ENCODE measurements at places on chromosomes 1 and 21.

GRCh38 chr1:94358630-94359599, 59.3 kb upstream of the ABCD3 start:
- DNase-seq = no peak

DNA sequence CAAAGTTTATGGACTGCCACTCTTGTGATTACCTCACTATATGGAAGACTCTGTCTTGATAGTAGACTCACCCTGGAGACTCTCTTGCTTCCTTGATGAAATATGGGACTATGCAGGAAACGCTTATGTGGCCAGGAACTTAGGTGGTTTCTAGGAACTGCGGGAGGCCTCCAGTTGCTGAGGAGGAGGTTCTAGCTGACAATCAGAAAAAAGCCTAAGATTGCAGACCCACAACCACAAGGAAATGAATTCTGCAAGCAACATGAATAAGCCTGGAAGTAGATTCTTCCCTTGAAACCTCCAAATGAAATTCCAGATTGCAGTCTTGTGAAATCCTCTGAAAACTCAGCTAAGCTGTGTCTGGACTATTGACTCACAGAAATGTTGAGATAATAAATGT, 88.9 kb upstream of the COL11A1 start:
- no peak for DNase-seq

DNA sequence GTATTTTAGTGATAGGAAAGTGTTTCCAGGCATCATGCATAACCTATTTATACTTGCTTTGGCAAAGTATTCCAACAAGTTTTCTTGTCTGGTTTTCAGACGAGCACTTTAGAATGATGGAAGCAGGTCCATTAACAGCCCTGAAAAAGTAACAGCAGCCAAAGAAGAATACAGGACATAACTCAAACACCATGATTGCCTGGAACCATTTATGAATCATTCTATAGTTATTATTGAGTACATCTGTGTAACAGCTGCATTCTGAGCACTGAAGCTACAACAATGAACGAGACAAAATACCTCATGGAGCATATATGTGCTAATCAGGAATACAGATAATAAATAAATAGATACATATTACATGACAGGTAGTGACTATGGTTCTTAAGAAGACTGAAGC, 12.6 kb downstream of the IL10RB start:
- DNase-seq = no peak

- DNase-seq = no peak
Observed at GRCh38 chr1:63701187-63701586, 72.6 kb upstream of the ROR1 start.

GRCh38 chr1:6612641-6613360, 730 bp upstream of the PHF13 start:
- peak; percentile 12 for DNase-seq

DNA sequence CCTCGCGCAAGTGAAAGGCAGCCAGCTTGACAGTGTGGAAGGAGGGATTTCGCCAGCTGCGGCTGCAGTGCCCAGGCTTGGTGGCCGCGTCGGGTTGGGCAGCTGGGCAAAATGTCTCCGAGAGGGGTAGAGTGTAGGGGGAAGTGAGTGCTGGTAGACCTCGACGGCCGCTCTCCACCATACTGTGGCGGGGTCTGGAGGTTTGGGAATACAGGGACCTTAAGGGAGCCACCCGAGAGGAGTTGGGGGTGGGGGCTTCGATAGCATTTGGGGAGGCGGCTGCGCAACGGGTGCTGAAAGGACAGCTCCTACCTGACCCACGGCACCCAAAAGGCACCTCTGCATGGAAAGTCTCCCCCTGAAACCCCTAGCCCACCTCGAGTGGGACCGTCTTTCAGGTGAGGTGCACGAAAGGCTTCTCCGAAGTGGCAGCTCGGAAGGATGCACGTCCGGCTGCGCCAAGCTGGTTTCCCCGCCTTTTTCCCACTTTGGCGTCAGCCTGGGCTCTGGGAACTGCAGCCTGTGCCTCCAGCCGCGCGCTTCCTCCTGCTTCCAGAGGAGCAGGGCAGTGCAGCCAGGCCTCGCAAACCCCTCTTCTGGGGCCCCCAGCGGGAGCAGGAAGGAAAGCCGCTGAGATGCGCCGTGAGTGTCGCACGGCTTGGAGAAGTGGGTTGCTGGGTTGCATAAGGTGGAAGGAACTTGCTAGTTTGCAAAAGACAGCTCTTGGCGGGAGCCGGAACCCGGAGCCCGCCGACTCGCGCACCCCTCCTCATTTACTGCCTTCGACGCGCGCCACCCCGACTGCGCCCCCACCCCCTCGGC, 531 bp upstream of the HMGN2 start:
- DNase-seq = peak; percentile 73

DNA sequence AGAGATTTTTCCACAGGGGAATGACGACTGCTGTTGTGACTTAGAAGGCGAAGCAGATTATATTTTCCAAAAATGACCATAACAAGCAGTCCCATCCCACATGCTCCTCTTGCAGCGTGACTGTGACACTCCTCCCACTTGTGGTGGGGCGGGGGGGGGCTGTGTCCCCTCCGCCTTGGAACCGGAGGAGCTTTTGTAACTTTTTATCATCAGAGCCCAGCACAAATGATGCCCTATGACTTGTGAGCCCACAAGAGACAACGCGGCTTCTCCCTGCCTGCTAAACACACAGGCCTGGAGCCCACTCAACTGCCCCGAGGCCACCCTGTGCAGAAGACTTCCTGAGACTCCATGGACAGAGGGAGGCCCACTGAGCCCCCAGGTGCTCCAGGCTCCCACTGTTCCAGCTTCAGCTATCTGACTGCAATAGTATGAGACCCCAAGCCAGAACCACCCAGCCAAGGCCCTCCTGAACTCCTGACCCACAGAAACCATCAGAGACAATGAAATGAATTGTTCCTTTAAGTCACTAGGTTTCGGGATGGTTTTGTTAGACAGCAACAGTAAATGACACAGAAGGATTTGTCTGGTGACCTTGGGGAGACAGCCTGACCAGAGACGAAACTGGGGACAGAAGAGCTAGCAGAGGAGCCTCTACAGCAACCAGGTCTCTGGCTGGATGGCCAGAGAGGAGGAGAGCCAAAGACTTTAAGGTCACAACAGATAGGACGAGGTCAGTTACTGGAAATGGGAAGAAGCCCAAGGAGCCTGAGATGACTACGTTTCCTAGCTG, 58.8 kb downstream of the CAPZB start:
- no peak for DNase-seq

- DNase-seq = peak; percentile 17
Observed at GRCh38 chr1:9721606-9722377, 70.3 kb downstream of the PIK3CD start.

DNA sequence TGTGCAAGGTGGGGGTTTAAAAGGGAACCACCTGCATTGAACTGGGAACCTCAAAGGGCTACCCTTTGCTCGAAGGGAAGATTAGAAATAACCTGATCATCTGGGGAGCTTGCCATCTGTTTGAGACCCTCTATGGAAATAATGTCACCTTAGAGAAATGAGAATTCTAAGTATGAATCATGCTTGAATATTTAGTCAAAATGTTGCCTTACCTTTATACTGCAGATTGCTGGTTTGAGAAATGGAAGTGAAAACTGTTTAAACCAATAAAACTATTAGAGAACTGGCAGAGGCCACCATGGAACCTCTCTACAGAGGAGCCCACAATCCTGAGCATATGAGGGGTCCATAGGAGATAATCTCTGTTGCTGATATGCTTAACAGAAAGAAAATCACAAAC, 131.2 kb upstream of the FAM78B start:
- no peak for DNase-seq

DNA sequence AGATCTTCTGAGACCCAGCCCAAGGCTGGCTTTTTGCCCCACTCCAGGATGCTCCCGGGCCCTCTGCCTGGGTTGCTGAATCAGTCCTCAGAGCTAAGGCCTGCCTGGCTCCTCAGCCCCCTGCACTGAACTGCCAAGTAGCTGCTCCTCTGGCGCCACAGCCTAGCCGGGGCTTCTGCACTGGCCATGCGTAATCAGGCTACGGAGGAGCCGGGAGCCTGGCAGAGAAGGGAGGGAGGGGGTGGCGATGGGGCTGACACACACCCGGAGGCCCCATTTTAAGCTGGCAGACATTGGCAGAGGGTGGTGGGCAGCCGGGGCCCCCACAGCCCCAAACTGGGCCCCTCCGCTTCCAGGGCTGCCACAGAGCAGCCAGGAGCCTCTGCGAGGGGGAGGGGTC, 38.7 kb downstream of the ALPL start:
- no peak for DNase-seq

DNA sequence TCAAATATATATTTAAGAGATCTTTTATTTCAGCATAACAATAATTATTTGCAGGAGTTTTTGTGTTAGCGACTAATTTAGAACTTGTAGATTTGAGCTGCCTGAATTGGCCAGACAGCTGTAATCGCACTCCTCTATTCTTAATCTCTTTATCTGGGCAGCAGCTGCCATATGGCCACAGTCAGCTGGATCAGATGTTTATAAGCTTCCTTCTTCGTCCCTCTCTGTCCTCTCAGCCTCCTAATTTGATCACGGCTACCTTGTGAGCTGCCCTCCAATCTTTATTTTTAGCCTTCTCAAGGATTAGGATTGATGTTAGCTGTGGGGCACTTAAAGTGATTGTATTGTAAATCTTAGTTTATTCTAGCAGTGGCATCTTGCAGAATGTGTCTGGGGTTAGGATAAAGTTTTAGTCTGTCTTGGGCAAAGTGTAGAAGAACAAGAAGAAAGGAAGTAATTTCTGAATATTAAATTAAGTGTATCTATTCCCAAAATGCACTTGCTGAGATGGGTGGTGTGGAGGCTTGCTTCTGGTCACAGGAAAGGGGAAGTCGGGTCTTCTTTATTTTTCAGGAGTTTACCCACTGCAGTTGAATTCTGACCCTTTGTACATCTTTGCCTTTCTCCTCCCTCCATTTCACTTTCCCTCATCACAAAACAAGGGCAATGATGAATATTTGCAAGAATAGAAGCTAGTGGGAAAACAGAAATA, 1.1 kb downstream of the ZBTB18 start:
- peak; percentile 40 for DNase-seq

DNA sequence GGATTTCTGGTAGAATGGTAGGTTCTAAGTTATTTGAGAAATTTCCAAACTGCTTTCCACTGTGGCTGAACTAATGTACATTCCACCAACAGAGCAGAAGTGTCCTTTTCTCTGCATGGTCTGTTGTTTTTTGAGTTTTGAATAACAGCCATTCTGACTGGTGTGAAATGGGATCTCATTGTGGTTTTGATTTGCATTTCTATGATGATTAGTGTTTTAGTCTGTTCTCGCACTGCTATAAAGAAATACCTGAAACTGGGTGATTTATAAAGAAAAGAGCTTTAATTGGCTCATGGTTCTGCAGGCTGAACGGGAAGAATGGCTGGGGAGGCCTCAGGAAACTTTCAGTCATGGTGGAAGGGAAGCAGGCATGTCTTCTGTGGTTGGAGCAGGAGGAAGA, 80.3 kb downstream of the SDCCAG8 start:
- DNase-seq = no peak

DNA sequence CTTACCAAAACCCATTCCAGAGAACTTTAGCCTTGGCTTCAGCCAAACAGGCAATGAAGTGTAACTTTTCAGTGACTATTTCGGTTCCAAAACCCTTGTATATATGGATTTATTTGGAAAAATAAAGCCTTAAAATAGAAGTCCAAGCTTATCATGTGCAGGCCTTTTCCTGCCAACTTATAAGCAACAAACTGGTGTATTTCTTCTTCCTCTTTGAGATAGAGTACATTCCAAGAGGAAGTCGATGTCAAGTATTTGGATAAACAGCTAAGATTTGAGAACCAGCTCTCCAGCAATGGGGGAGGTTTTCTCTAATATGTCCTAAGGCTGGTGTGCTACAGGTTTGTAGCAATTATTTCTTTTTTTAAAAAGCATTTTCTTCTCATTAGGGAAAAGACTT, 407.8 kb downstream of the DUSP10 start:
- no peak for DNase-seq

DNA sequence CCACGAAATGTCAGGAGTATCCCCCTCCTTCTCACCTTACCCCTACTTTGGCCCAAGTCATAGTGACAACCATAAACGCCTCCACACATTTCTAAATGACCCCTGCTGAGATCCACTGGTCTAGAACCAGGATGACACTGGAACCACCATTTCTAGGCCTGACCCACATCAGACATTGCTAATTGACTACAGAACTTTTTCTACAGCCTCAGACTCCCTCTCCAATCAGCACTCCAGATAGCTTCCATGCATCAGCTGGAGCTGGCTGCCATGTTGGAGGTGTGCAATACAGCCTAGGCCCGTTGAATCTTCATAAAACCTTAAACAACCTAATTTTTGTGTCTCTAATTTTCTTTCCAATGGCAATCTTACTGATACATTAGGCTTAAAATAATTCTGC, 18.6 kb downstream of the TCEA3 start:
- no peak for DNase-seq

DNA sequence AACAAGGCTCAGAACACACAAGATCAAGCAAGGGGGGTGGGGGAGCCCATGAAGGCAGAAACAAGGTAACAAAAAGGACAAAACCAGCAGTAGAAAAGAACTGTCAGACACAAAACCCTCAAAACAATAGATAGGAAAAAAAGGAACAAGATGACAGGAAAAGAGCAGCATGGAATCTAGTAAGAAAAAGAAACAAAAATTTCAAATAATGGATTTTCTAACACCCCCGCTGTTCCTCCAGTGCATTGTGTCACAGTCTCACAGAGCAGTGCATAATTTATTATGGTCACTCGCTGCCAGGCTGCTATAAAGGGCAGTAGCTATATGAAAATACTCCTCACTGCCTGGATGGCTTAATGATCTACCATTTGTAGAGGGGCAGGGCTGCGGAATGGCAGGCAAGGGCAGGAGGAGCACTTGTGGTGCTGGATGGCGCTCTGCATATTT, 567.9 kb downstream of the DPYD start:
- no peak for DNase-seq

DNA sequence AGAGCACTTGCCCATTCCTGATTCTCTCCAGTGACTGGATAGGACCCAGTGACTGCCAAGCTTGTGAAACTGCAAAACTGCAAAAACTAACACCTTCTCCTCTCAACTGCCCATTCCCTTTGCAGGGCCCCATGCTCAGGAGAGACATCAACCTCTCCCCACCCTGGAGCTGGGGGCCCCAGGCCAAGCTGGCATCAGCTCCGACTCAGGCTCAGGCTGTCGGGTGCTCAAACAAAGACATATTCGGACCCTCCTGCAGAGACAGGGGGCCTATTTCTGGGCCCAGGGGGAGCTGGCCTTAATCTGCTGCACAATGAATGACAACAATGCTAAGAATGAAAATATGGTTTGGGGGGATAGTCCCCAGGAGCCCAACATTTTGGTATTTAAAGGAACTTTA, 11.8 kb downstream of the LMX1A start:
- no peak for DNase-seq

- no peak for DNase-seq
Observed at GRCh38 chr1:36539526-36539925, 56.8 kb upstream of the CSF3R start.
